ENCODE measurements at places on chromosomes 7 and 10.

GRCh38 chr10:113036619-113037018, 86.6 kb downstream of the TCF7L2 start:
- H3K36me3 ChIP-seq: peaks cover 16% of the 10 kb centered on the region
- no peak overlapping the region for H3K4me3 ChIP-seq
- H3K4me1 ChIP-seq: peaks cover 11% of the 10 kb centered on the region
- no peak for DNase-seq
- no peak overlapping the region for H3K27ac ChIP-seq

GRCh38 chr7:101681170-101682007, 52.3 kb upstream of the MYL10 start:
- no peaks in the 10 kb centered on the region for H3K4me1 ChIP-seq
- H3K4me3 ChIP-seq: no peak overlapping the region
- no peak overlapping the region for H3K27ac ChIP-seq
- H3K36me3 ChIP-seq: no peaks in the 10 kb centered on the region
- no peaks in the 10 kb centered on the region for H3K27me3 ChIP-seq

DNA sequence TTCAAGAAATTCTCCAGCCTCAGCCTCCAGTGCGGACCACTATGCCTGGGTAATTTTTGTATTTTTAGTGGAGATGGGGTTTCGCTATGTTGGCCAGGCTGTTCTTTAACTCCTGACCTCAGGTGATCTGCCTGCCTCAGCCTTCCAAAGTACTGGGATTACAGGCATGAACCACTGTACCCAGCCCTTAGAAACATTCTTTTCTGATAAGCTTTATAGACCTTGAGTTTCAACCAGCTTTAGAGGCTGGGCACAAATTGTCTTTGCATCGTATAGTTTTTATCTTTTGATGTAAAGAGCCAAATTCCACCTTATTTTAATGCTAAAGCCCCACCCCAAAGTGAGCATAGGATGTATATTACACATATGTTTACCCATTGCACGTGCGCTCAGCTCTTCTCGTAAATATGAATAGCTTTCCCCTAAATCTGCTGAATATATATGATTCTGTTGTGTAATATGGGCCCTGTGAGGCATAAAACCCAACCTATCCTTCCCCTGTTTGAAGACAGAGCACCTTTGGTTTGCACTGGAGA, 124.8 kb downstream of the ADK start:
- peaks cover 6% of the 10 kb centered on the region for H3K4me1 ChIP-seq
- no peaks in the 10 kb centered on the region for H3K36me3 ChIP-seq
- H3K4me3 ChIP-seq: no peak overlapping the region
- no peaks in the 10 kb centered on the region for H3K27me3 ChIP-seq
- H3K27ac ChIP-seq: peak overlapping the region; percentile 64

- no peaks in the 10 kb centered on the region for H3K4me1 ChIP-seq
- no peak overlapping the region for H3K4me3 ChIP-seq
- no peak for DNase-seq
- no peaks in the 10 kb centered on the region for H3K27me3 ChIP-seq
These were observed 368.6 kb downstream of the REEP3 start for GRCh38 chr10:63889803-63890202.

DNA sequence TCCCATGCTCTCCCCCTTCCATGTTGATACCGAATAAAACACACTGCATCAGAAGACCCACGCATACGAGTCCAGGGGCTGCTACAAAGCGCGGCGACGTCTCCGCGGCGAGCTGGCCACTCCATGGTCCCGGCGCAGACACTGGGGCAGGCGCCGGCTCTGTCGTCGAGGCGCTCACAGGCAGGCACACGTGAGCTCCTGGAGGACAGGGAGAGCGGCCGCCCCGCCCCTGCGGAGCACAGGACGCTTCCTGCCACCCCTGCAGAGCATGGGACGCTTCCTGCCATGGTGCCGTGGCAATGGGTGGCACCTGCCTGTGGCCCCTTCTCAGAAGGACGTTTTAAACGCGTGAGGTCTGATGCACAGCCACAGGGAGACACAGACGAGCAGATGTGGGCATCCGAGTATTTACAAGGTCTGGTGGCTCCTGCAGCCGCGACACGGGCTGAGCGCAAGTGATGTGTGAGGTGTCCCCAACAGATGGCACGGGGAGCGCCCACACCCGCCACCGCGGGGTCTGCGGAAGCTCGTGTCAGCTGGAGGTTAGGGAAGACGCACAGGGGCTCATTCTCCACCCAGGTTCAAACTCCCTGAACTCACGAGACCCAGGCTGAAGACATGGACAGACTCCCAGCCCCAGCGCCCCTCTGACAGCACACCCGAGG, 21.4 kb upstream of the GPR146 start:
- DNase-seq: no peak
- H3K4me1 ChIP-seq: no peaks in the 10 kb centered on the region
- no peaks in the 10 kb centered on the region for H3K27me3 ChIP-seq
- H3K36me3 ChIP-seq: peaks cover 44% of the 10 kb centered on the region
- no peak overlapping the region for H3K4me3 ChIP-seq

- H3K27ac ChIP-seq: no peak overlapping the region
- H3K4me1 ChIP-seq: no peaks in the 10 kb centered on the region
- no peak overlapping the region for H3K4me3 ChIP-seq
- DNase-seq: no peak
- H3K27me3 ChIP-seq: no peaks in the 10 kb centered on the region
These were observed 3.9 kb upstream of the SAR1A start for GRCh38 chr10:70174058-70174741.

- H3K4me1 ChIP-seq: no peaks in the 10 kb centered on the region
- H3K27me3 ChIP-seq: no peaks in the 10 kb centered on the region
- H3K27ac ChIP-seq: no peak overlapping the region
- no peak overlapping the region for H3K4me3 ChIP-seq
- H3K36me3 ChIP-seq: no peaks in the 10 kb centered on the region
These were observed 12.7 kb downstream of the SCIN start for GRCh38 chr7:12583176-12583575.

- H3K27me3 ChIP-seq: no peaks in the 10 kb centered on the region
- DNase-seq: no peak
- H3K36me3 ChIP-seq: no peaks in the 10 kb centered on the region
- H3K4me1 ChIP-seq: peaks cover 23% of the 10 kb centered on the region
These were observed 50.7 kb downstream of the PDGFA start for GRCh38 chr7:468681-469562.

- no peak for DNase-seq
- no peak overlapping the region for H3K4me3 ChIP-seq
- H3K27ac ChIP-seq: no peak overlapping the region
- H3K27me3 ChIP-seq: no peaks in the 10 kb centered on the region
- peaks cover 50% of the 10 kb centered on the region for H3K4me1 ChIP-seq
These were observed 31.2 kb downstream of the COL17A1 start for GRCh38 chr10:104054430-104054829.

DNA sequence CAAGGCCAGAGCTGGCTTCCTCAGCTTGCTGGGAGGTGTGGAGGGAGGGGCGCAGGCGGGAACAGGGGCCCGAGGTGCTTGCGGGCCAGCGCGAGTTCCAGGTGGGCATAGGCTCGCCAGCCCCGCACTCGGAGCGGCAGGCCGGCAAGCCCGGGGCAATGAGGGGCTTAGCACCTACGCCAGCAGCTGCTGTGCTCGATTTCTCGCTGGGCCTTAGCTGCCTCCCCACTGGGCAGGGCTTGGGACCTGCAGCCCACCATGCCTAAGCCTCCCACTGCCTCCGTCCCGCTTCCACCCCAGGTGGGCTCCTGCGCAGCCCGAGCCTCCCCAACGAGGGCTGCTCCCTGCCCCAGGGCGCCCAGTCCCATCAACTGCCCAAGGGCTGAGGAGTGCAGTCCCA, 25.9 kb upstream of the MAT1A start:
- H3K4me1 ChIP-seq: no peaks in the 10 kb centered on the region
- H3K4me3 ChIP-seq: no peak overlapping the region
- H3K27ac ChIP-seq: no peak overlapping the region
- H3K27me3 ChIP-seq: no peaks in the 10 kb centered on the region
- no peak for DNase-seq

- no peak for DNase-seq
- H3K4me3 ChIP-seq: no peak overlapping the region
- H3K4me1 ChIP-seq: peaks cover 2% of the 10 kb centered on the region
These were observed 41.3 kb downstream of the CNNM2 start for GRCh38 chr10:102959360-102959759.

- no peaks in the 10 kb centered on the region for H3K36me3 ChIP-seq
- H3K4me1 ChIP-seq: no peaks in the 10 kb centered on the region
- no peak for DNase-seq
- H3K4me3 ChIP-seq: no peak overlapping the region
- no peak overlapping the region for H3K27ac ChIP-seq
- H3K27me3 ChIP-seq: peaks cover 6% of the 10 kb centered on the region
These were observed 27.4 kb upstream of the GDI2 start for GRCh38 chr10:5840314-5841307.

DNA sequence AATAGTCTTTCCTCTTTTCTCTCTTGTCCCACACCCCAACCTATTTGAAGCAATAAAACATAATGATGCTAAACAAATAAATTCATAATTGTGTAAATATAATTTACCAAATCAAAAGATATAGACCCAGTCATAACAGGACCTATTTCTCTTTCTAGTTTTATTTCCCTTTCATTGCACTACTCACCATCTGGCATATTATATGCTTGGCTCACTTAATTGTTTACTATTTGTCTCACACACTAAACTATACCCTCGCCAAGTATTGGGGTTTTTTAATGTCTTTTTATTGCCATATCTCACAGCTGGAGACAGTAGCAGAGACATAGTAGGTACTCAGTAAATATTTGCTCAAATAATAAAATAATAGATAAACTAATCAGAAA, 597.5 kb upstream of the PCDH15 start:
- no peak overlapping the region for H3K4me3 ChIP-seq
- no peaks in the 10 kb centered on the region for H3K27me3 ChIP-seq
- H3K36me3 ChIP-seq: no peaks in the 10 kb centered on the region
- no peaks in the 10 kb centered on the region for H3K4me1 ChIP-seq

- no peak overlapping the region for H3K4me3 ChIP-seq
- no peaks in the 10 kb centered on the region for H3K27me3 ChIP-seq
- no peak overlapping the region for H3K27ac ChIP-seq
- H3K36me3 ChIP-seq: peaks cover 62% of the 10 kb centered on the region
- no peak for DNase-seq
- no peaks in the 10 kb centered on the region for H3K4me1 ChIP-seq
These were observed 19.8 kb downstream of the ERCC6 start for GRCh38 chr10:49518982-49519578.

DNA sequence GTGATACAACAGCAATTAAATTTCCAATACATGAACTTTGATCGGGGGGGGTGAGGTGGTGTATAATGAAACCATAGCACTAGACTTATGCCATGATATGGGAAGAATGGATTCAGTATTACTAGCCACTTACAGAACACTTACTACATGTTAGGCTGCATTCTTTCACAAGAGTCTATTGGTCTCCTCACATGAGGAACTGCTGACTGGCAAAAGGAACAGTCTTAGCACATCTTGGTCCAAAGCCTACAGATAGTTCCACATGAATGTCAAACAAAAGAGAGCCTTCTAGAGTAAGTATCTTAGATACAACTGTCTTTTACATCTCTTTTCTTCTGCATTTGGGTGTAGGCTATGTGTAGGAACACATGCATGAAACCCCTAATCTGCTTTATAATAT, 115.9 kb upstream of the DNAJB12 start:
- DNase-seq: no peak
- H3K4me3 ChIP-seq: no peak overlapping the region
- H3K4me1 ChIP-seq: no peaks in the 10 kb centered on the region
- no peaks in the 10 kb centered on the region for H3K27me3 ChIP-seq

DNA sequence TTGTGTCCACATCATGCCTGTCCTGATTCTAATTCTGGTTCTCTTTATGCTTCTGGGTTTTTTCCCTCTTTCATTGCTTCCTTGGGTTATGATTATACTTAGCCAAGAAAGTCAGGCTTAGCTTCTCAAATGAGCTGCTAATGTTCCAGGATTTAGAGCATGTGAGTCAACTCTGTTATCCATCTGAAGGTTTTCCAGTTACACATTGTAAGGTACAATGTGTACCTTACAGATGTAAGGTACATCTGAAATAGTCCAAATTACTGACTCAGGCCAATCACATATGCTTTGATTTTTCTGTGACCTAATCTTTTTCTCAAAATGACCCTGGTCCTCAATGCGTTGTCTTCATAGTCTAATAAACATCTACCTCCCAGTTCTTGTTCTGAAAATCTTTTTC, 13.3 kb upstream of the MIOS start:
- no peaks in the 10 kb centered on the region for H3K36me3 ChIP-seq
- no peak overlapping the region for H3K27ac ChIP-seq
- H3K27me3 ChIP-seq: no peaks in the 10 kb centered on the region
- DNase-seq: no peak
- no peak overlapping the region for H3K4me3 ChIP-seq

DNA sequence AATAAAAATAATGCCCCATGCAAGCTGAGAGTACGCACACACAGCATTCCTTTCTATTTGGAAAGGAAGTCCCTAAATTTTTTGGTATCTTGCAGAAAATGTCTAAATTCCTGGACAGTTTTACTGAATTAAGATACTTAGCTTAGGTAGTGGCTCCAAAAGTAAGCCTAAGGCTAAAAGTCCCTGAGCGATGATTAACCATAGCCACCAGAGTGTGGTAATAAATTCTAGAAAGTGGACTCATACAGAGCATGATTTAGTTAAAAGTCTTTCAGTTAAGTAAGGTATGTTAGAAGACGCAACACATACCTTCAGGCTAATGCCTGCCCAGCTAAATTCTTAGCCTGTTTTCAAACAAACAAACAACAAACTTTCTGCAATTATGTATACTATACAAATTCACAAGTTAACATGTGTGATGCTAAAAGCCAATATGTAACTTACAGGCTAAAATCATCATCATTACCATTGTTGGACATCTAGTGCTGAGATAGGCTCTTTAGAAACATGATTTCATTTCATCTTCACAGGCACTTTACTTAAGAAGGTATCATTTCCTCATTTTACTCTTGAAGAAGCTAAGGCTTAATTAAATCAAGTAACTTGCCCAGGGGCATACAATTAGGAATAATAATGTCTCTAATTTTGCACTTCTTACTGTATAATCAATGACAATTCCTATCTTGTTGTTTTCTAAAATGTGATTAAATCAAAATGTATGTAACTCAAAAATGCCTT, 261.4 kb upstream of the YAE1 start:
- no peak for DNase-seq
- H3K4me1 ChIP-seq: no peaks in the 10 kb centered on the region
- peaks cover 2% of the 10 kb centered on the region for H3K27me3 ChIP-seq
- no peaks in the 10 kb centered on the region for H3K36me3 ChIP-seq
- no peak overlapping the region for H3K27ac ChIP-seq

- peaks cover 4% of the 10 kb centered on the region for H3K36me3 ChIP-seq
- no peaks in the 10 kb centered on the region for H3K27me3 ChIP-seq
- H3K4me1 ChIP-seq: peaks cover 18% of the 10 kb centered on the region
These were observed at the start of gene FAM3C for GRCh38 chr7:121395961-121396757. FAM3C (minus strand) TSS chr7:121396308; CDS start chr7:121382969, 13,339 bp downstream.

DNA sequence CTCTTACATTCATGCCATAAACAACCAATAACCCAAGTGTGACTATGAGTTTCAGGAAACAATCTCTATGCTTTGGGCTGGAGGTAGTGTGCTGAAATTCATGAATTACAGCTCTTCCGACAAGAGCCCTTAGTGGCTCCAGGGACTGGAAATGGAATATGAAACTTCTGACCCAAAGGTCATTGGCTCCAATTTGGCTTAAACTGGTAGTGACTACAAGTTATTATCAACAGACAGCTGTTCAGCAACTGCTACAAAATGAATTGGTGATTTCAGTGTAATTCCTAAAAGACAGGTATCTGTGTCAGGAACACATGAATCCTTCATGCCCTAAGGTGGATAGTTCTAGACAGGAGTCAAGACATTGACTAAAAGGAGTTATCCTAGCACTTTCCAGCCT, 745.4 kb downstream of the PHTF2 start:
- H3K27ac ChIP-seq: no peak overlapping the region
- H3K4me1 ChIP-seq: no peaks in the 10 kb centered on the region
- H3K36me3 ChIP-seq: no peaks in the 10 kb centered on the region

- no peak overlapping the region for H3K27ac ChIP-seq
- no peak overlapping the region for H3K4me3 ChIP-seq
- peaks cover 2% of the 10 kb centered on the region for H3K36me3 ChIP-seq
- no peaks in the 10 kb centered on the region for H3K4me1 ChIP-seq
- no peak for DNase-seq
- no peaks in the 10 kb centered on the region for H3K27me3 ChIP-seq
These were observed 75.0 kb downstream of the CPVL start for GRCh38 chr7:29071203-29071874.
